ENCODE measurements at places on chromosomes 7 and 10.

- DNase-seq = peak; percentile 75
Observed at GRCh38 chr10:51918884-51919325, 219.5 kb upstream of the CSTF2T start.

- no peak for DNase-seq
Observed at GRCh38 chr7:23072048-23072447, 33.5 kb upstream of the KLHL7 start.

GRCh38 chr7:130920122-130920521 lies 186.1 kb upstream of the KLF14 start:
- no peak for DNase-seq

DNA sequence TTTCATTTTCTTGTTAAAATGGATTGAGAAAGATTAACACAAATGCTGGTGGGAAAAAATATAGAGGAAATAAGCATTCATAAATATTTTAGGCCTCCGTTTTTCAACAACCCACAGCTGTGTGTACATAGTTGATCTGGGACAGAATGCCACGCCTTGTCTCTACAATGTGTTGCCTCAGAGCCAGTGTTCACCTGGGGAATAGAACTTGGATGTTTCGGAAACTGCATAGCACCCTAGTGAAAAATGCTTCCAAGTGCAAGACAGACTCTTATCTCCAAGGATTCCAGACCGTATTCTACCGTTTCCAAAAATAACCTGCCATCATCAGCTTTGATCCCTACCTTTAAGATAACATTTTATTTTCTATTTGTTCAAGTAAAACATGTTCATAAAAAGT lies 260.9 kb downstream of the SDK1 start:
- no peak for DNase-seq

GRCh38 chr10:71444284-71445054 lies 47.7 kb downstream of the CDH23 start:
- DNase-seq = no peak

- DNase-seq = no peak
Observed at GRCh38 chr10:121310151-121310711, 288.0 kb downstream of the FGFR2 start.

GRCh38 chr7:147894271-147894670 lies 696.3 kb upstream of the C7orf33 start:
- no peak for DNase-seq

- DNase-seq = no peak
Observed at GRCh38 chr7:128124786-128125185, 93.5 kb upstream of the LRRC4 start.

DNA sequence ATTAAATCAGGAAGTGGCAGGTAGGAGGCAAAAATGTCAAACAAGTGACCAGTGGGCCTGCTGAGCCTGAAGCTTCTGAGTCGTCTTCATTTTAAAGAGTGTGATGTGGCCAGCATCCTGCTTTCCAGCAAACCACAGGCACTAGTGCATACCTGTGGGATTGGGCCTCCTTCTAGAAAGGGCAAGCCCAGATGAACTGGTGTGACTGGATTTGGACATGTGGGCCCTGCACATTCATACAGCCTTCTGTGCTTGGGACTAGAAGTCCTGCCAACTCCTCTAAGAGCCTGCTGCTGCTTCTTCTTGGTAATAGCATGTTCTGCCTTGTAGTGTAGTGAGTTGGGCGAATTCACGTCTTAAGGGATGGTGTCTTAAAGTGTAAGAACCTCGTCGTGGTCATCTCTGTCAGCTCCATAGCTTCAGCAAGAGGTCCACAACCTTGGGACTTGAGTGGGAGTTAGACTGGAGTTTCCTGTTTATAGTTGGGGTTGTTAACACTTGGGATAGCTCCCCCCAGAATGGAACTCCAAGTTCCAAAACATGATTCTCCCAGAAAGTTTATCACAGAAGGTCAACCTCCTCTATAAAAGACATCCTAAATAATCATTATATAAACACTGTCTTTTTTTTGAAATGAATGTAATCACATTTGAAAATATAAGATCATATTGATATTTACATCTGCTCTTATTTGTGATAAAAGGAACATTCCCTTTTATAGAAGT lies 11.2 kb downstream of the BMPER start:
- no peak for DNase-seq

DNA sequence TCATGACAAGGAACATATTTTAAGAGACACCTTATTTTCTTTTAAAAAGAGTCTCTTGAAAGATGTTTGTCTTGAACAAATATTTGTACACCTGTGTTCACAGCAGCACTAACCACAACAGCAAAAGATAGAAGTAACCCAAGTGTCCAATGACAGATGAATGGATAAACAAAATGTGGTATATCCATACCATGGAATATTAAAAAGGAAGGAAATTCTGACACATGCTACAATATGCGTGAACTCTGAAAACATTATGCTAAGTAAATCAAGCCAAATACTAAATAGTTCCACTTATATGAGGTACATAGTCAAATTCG lies 17.8 kb downstream of the SGMS1 start:
- DNase-seq = no peak

- no peak for DNase-seq
Observed at GRCh38 chr10:25130906-25131305, 43.9 kb upstream of the GPR158 start.

GRCh38 chr10:58281092-58281752 lies 12.3 kb downstream of the CISD1 start:
- DNase-seq = no peak

DNA sequence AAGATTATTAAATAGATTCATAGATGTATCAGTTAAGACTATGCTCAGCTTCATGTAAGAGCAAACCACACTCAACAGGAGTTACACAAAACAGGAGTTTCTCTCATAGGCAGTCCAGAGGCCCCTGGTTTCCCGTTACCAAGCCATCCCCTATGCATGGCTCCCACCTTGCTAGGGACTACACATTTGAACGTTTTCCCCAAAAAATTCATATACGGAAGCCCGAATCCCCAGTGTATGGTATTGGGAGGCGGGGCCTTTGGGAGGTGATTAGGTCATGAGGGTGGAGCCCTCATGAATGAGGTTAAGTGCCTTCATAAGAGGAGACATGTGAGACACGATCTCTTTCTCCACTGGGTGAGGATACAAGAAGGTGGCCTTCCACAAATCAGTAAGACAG lies 29.1 kb downstream of the RSU1 start:
- DNase-seq = no peak

GRCh38 chr7:118079369-118079768 lies 104.6 kb upstream of the LSM8 start:
- no peak for DNase-seq

DNA sequence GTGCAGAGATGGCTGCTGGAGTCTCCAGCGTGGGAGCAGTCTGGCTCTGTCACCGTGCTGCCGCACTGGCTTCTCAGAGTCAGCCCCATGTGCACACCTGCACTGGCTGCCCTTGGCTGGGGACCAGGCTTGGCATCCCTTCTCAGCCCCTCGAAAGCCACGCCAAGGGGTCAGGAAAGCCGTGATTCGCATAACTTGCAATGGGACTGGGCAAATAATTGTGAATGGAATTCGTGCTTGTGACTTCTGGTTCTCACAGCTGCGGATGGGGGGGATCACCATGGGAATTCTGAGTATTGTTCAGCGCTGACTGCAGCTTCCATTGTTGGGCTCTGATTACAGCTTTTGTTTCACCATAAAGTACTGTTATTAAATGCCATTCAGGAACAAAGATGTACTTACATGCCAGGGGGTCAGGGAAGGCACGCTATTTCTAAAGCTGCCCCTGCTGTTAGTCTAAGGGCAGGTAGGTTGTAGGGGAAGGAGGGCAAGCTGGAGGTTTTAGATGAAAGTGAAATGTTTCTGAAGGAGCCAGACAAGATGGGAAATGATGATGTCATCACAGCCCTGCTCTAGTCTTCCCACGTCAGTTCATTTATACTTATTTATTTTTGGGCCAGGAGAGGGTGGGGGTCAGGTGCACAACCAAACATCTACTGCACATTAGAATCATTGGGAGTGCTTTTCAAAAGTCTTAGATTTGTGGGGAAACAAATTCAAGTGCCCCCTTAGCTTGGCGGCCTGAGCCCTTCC lies 5.8 kb upstream of the PLEKHA1 start:
- DNase-seq = peak; percentile 86

GRCh38 chr7:98868450-98868849 lies 1.4 kb downstream of the TMEM130 start:
- no peak for DNase-seq

- no peak for DNase-seq
Observed at GRCh38 chr10:59894114-59894513, 12.2 kb downstream of the CCDC6 start.

DNA sequence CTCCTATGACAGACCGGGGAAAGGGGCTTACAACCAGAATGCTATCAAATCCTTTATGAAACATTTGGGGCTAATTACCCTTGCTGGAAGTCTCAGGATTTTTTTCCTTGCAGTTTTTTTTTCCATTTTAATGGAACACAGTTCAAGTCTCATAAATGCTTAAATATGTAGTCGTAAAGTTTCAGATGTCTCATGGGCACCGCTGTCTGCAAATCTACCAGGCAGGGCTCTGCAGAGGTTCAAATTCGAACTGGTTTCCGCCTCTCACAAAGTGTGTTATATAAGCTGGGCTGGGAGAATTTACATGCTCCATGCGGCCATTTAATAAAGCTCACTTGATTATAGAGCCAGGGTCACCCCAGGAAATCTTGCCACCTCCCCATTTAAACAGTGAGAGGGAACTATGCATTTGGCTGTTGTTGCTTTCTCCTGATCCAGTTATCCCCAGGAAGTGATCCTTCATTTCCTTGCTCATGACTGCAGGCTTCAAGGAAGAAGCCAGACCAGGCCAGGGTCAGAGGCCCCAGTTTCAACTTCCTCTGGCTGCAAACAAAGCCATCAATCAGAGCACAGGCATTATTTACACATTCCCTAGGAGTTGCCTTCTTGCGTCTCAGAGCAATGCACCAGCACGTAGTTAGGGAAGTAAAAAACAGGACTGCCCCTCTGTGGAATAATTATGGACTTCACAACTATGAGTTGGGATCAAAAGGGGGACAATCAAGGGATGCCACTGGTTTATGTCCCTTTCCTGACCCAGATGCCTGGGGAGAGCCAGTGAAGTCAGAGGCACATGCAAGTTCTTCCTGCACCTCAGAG lies 358.8 kb downstream of the PRPF18 start:
- DNase-seq = no peak

GRCh38 chr7:2237109-2237602 lies 4.4 kb upstream of the MAD1L1 start:
- peak; percentile 20 for DNase-seq

GRCh38 chr7:41873741-41874140 lies 170.9 kb upstream of the INHBA start:
- no peak for DNase-seq

GRCh38 chr7:100396421-100396982 lies 23.2 kb downstream of the PILRA start:
- DNase-seq = no peak

GRCh38 chr10:944034-944831 lies 12.7 kb upstream of the LARP4B start:
- peak; percentile 77 for DNase-seq

GRCh38 chr10:110275128-110275729 lies 29.5 kb downstream of the SMNDC1 start:
- DNase-seq = no peak

DNA sequence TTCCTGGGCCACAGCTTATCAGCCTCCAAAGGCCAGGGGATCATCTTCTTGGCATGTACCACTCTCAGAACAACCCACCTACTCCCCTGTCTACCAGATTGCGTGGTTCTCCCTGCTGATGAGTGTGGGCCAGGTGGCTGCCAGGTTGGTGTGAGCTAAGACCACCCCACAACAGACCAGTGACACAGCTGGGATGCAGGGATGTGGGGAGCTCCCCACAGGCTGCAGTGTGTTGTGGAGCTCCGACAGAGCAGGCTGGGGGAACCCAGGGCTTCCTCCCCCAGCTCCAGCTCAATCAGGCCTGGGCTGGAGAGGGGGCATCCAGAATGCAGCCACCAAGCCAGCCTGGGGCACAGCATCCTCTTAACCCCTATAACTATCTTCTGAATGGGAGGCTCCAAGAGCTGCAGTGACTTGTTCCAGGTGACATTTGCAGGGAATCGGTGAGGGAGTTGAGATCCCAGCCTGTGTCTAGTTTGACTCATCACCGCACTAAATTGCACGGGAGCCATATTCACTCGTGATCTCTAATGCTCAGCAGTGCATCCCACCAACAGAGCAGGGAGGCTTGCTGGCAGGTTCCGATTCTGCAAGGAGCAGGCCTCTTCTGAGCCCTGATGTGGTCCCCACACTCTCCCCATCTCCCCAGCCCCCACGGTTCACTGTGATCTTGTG lies 596 bp upstream of the GDF2 start:
- no peak for DNase-seq

DNA sequence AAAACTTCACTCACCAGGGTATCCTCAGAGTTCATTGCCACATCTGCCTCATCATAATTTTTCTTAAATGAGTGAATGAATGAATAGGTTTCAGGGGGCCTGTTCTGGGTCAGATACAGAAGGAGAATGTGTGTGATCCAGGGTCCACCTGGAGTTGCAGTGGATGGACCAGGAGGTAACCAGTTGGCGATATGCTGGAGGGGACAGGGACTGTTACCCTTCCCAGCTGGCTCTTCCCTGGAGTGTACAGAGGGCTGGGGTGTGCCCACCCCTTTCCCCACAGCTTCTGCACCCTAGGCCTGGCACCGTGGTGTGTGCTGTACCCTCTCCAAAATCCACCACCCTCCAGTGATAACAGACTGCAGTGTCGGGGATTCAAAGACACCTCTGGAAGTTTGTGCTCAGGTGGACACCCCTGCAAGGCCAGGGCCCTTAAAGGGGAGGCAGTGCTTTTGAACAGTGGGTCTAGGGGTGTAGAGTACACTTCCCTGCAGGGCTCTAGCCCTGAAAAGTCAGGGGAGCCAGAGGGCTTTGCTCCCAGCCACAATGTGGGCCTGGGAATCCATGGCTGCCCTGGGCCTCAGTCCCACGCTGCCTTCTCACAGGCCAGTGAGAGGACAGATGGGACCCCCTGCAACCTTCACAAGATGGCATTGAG lies 134.4 kb upstream of the UNC5B start:
- DNase-seq = no peak

GRCh38 chr7:620056-620455 lies 100.4 kb upstream of the PDGFA start:
- no peak for DNase-seq

- DNase-seq = no peak
Observed at GRCh38 chr10:103199488-103199887, 6.4 kb upstream of the NT5C2 start.

DNA sequence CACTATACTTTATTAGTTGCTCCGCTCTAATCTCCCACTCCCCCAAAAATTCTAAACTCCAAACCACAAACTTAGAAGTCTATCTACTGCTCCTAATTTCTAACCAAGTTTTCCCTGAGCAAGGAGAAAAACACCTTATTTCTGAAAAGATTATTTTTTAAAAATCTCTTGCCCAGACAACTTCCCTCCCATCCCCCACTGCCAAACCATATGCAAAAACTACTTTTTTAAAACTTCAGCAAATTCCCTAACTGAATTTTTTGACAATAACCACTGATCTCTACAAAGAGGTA lies 1.9 kb downstream of the UBE2H start:
- no peak for DNase-seq
